ENCODE measurements at places on chromosomes 7 and 10. TPM values are rescaled to one million over a fixed set of nuclear protein-coding genes. Genes with fewer than 3 reads are reported as not detected.

The GNAI1 gene
- total RNA-seq: 55.9 TPM

The WNT8B gene
- total RNA-seq: not detected

The CAMK1D gene
- 7.2 TPM for total RNA-seq

The LRRC17 gene
- 2.1 TPM for total RNA-seq

The COL28A1 gene
- total RNA-seq: 9.9 TPM

The OR2A12 gene
- total RNA-seq: not detected

The CCDC7 gene
- 84.9 TPM for total RNA-seq

The LDB1 gene
- total RNA-seq: 78.7 TPM

The HMX3 gene
- total RNA-seq: not detected

GRCh38 chr10:114343623-114344505 is 60.4 kb downstream of the AFAP1L2 start:
- DNase-seq: no peak

DNA sequence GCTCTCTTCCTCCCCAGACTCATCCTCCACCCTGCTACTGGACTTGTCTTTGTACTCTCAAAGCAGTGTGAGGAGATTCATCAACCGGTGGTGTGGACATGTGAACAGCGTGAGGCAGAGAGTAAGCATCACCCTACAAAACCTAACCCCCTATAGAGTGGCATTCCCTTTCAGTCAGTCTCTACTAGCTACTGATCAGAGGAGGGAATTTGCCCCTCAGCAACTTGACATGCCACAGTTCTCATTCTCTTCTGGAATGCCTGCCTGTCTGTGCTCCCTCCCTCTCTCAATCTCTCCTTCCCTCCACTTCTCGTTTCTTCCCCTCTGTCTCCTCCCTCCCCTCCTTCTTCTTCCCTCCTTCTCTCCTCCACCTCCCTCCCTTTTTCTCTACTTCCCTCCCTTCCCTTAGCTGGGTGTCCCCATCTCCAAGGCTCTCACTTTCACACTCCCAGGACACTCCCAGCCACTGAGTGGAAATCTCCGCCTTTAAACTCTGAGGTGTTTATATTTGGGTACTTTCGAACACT is 24.6 kb downstream of the H2AZ2 start:
- no peak for DNase-seq

GRCh38 chr10:91700273-91700672 is 67.4 kb upstream of the PPP1R3C start:
- DNase-seq: no peak

DNA sequence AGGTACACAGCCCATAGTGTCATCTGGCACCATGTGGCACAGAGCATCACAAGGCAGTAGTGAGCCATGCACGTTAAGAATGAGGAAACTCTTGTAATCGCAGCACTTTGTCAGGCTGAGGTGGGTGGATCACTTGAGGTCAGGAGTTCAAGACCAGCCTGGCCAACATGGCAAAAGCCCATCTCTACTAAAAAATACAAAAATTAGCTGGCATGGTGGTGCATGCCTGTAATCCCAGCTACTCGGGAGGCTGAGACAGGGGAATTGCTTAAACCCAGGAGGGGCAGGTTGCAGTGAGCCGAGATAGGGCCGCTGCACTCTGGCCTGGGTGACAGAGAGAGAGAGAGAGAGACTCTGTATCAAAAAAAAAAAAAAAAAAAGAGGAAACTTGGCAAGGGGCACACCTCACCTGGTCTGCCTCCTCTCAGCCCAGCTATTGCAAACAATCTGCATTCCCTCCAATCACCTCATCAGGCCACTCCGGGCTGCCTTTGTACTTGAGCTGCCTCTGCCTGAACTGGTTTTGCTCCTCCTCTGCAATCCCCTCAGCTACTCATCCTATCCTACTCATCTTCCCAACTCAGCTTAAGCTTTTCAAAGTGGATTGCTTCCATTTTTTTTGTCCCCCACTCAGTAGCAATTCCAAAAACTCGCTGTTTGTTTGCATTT is 46.0 kb upstream of the OPTN start:
- DNase-seq: no peak

- no peak for DNase-seq
Measured at GRCh38 chr7:47267346-47267745, 314.6 kb downstream of the TNS3 start.

DNA sequence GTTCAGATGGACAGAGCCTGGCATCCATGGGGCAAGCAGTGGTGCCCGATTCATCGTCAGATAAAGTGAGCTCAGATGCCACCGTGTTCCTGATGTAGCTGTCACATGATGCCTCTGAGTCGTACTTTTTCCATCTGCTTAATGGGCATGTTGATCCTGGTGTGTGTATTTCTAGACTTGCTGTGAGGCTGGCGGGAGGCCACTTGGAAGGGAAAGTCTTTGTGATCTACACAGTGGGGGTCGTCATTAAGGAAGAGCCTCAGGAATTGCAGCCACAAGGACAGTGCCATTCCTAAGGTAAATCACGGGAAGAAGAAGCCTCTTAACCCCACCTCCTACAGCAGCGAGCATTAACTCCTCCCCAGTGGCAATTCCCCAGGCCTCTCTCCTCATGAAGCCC is 63.0 kb downstream of the RGS10 start:
- no peak for DNase-seq

GRCh38 chr10:113680190-113681111 is 739 bp downstream of the CASP7 start:
- peak; percentile 73 for DNase-seq

- no peak for DNase-seq
Measured at GRCh38 chr10:77500754-77501151, 136.9 kb downstream of the KCNMA1 start.

DNA sequence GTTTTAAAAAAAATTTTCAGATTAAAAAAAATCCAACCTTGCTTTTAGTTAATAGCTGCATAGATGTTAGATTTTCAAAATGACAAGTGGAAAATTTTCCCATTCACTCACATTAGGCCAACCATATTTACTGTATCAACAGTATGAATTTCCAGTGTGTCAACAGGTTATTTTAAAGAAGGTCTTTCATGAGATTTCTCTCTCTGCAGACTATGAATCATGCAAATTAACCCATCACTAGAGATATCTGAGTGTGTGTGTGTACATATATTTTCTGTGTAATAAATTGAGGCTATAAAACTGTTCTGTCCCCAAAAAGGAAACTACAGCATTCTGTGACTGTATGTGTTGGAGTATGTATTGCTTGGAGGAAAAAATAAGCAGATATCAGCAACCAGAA is 305.6 kb downstream of the ARL4A start:
- no peak for DNase-seq

DNA sequence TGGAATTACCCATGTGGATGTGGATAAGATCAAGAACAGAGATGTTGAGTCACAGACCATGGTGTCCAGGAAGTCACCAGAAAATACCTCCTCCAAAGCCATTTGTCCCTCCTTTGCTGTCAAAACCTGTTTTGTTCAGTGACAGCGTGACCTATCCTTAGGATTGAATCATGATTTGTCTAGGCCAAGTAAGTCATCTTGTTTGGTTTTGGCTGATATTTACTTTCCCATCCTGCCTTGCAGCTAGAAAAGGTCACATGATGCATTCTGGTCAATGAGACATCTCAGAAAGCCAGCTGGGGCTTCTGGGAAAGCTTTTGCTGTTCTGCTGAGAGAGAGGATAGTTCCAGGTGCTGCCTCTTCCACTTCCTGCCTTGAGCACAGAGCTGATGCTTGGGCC is 225.3 kb upstream of the ZMIZ1 start:
- no peak for DNase-seq

DNA sequence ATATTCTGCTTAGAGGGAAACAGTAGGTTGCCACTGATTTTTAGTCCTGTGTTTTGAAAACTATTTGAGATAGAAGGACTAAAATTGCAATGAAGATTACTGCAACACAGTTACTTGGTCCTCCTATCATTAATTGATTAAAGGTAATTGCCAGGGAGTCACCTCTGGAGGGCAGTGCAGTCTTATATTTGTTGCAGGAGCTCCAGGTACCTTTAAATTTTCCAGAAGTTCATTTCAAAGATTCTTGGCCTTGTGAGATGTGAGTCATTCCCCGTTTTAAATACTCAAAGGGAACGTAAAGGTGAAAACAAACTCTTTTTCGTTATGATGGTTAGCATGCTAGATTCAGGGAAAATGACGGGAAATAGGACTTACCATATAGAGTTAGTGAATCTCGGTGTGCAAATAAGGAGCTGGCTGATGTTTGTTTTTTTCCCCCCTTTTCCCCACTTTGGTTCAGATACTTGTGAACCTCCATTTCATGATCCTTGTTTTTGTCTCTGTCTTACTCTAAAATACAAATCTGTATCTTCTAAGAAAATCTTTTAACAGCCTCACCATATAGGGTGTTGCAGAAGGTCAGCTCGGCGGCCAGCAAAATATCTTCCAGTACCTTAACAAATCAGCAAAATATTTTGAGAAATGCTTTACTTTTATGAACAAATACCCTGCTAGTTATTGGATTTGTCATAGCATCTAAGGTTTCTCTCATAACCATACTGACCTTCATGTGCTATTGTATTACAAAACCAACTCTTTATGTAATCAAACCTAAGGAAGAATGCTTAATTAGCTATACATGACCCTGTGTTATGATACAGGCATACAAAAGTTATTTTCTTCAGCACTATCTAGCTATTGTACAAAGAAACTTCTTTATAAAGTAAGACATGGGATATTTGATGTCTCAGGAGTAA is 143.0 kb upstream of the HDAC9 start:
- no peak for DNase-seq

DNA sequence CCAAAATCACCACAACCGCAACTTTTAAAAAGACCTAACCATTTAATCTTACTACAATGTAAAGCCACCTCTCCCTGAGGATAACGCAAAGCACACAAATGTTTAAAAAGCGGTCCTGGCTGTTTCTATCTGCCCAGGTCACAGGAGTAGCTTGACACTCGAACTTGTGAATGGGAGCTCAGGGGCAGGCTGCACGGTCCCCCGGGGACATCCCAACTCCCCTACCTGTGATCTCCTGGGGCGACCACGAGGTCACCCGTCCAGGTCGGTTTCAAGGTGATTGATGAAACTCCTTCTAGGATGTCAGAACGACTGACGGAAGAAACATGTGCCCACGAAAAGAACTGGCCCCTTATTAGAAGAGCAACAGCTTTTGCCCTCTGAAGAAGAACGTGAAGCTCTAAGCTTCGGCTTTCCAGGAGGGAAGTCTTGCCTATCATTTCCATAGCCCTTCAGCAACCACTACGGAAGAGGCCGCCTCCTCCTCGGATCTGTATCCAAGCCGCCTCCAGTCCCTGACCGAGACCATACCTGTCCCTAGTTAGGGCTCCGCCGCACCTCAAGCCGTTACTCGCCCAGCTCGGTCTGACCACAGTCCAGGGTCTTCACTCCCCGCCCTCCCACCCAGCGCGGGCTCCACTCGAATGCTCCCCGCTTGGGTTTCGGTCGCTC is 459 bp downstream of the CYCS start:
- DNase-seq: peak; percentile 66

DNA sequence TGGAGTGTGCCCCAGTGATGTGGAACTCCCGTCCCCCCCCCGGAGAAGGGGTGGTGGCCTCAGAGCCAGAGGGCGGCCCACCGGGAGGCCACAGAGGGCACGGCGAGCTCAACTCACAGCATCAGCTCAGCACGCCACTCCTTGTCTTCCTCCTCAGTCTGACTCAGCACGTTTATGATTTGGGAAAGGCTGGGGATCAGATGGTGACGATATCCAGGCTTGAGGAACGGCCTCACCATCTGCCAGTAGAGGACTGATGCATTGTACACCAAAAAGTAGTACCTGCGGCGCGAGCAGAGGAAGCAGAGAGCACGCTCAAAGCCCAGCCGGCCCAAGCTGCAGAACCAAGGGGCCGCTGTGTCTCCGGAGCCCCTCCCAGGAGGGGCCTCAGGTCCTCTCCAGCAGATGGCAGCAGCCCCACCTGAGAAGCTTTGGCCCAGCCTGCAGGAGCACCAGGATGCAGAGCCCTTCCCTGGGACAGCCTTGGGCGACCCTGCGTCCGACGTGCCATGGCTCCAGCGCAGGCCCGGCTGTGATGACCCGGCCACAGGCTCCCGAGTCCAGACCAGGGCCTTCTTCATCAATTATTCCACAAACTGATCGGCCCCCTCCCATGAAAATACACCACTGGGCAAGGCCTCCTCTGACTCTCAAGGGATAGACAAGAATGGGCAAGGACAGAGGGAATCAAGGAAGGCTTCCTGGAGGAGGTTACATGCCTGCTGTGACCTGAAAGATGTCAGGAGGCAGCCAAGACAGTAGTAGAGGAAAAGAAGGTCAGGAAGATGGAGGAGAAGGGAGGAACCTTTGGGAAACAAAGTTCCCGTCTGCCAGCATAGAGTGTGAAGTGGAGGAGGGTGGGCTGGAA is 3.7 kb downstream of the CFAP46 start:
- DNase-seq: no peak

DNA sequence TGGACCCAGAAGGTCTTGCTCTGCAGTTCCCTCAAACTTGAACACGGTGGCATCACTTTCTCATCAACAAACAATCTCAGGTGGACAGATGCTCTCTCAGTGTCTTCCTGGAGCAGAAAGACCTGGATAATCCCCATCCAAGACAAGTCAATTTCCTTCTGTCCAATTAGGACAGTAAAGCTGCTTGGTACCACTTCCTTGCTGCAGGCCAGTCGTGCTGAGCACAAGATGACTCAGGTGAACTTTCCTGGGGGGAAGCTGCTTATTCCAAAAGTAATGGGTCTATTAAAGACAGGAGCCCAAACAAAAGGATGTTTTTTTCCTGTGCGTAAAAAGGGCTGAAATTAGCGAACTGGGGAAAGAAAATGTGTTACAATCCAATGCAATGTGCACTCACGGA is 107.6 kb upstream of the AFAP1L2 start:
- DNase-seq: no peak

- no peak for DNase-seq
Measured at GRCh38 chr10:116060864-116061263, 212.1 kb downstream of the GFRA1 start.

- no peak for DNase-seq
Measured at GRCh38 chr7:55086413-55087201, 67.8 kb downstream of the EGFR start.

DNA sequence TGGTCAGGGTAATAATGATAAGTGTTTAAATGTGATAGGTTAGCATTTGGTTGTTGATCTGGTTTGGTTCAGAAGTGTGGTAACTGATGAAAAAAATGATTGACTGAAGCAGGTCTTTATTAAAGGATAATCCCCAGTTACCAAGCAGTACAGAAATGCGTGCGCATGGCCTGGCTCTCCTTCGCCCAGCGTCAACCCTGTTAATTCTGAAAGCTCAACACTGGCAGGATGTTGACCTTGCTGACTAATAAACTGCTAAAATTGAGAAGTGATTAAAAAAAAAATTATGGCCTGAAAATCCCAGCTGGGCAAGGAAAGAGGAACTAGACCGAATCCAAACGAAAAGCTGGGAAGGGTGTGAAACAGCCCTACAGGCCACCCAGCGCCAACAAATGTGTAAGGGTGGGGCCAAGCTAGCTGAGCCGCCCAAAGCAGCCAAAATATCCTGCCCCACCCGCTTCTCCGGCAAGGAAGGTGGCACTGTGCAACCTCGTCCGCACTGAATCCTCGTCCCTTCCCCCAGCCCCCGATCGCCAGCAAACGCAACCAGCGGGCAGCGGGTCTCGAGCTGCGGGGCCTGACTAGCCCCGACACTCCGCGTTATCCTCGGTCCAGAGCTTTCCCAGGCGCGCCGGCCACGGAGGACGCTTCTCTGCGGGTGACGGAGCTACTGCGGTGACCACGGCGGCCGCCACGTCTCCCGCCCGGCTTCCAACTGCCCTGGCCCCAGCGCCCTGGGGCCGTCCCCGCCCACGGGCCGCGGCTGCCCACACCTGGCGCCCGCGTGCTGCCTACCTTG is 561 bp downstream of the SHTN1 start:
- DNase-seq: peak; percentile 68

GRCh38 chr10:1050554-1050953 is 1.6 kb upstream of the IDI1 start:
- no peak for DNase-seq
